Stimulated activated naive CD4-positive, alpha-beta T cell (primary cell): ENCODE measurements at places on chromosomes 3 and 15.

- DNase-seq: no peak
Observed at GRCh38 chr15:75025107-75025506, 1.7 kb downstream of the PPCDC start.

GRCh38 chr15:35934383-35935049 is 388.6 kb upstream of the DPH6 start:
- DNase-seq: no peak

GRCh38 chr15:57227166-57227565 is 149.1 kb upstream of the CGNL1 start:
- DNase-seq: no peak

- DNase-seq: peak; percentile 42
Observed at GRCh38 chr15:85168642-85169173, 187.1 kb downstream of the PDE8A start.
